Hippocampal formation (tissue), 2 donors: ENCODE measurements at places on chromosomes 5 and 9.

GRCh38 chr5:169993485-169993790 lies 13.1 kb upstream of the INSYN2B start:
- DNase-seq = no peak

DNA sequence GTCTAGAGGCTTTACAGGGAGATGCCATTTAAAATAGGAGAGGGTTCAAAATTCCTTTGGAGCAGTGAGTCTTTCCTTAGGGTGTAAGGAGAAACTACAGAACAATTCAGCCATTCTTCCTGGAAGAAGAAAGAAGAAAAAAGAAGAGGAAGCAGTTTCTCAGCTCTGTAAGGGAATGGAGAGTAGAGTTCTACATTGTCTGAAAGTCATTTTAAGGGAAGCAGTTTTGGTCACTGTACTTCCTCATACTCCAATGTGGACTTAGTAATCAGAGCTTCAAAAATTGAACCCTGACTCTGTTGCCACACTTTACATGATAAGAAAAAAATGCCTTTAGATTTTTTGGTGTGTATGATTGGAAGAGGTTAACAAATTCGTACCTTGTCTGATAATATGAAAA lies 122.4 kb downstream of the LRRC70 start:
- no peak for DNase-seq

DNA sequence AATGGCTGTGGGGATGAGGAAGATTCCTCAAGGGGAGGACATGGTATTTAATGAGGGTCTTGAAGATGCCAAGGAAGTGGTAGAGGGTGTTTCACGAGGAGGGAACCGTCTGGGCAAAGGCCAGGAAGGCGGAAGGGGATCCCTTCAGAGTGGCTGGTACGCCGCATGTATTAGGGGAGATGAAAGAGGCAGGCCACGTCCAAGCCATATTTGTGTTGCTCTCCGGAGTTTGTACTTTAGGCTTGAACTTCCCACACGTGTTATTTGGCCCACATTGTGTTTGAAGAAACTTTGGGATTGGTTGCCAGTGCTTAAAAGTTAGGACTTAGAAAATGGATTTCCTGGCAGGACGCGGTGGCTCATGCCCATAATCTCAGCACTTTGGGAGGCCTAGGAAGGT lies 1.2 kb downstream of the FXN start:
- no peak for DNase-seq

DNA sequence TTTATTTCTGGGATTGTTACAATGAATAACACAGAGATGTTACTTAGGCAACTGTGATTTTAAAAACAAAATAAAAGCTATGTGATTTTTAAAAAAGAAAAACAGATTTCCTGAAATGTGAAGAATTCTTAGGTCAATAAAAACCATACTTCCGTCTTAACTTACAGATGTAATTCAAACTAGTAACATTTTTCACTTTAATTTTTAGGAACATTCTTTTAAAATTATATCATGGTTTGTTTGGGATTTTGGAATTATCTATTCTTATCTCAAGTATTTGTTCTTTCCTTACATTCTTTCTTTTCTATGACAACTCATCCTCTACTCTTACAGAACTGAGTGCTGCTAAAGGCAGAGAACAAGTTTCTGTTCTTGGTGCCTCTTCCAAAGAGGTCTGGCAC lies 159.5 kb downstream of the RAPGEF6 start:
- no peak for DNase-seq

GRCh38 chr5:34064656-34065055 lies 21.6 kb upstream of the C1QTNF3 start:
- DNase-seq = no peak

DNA sequence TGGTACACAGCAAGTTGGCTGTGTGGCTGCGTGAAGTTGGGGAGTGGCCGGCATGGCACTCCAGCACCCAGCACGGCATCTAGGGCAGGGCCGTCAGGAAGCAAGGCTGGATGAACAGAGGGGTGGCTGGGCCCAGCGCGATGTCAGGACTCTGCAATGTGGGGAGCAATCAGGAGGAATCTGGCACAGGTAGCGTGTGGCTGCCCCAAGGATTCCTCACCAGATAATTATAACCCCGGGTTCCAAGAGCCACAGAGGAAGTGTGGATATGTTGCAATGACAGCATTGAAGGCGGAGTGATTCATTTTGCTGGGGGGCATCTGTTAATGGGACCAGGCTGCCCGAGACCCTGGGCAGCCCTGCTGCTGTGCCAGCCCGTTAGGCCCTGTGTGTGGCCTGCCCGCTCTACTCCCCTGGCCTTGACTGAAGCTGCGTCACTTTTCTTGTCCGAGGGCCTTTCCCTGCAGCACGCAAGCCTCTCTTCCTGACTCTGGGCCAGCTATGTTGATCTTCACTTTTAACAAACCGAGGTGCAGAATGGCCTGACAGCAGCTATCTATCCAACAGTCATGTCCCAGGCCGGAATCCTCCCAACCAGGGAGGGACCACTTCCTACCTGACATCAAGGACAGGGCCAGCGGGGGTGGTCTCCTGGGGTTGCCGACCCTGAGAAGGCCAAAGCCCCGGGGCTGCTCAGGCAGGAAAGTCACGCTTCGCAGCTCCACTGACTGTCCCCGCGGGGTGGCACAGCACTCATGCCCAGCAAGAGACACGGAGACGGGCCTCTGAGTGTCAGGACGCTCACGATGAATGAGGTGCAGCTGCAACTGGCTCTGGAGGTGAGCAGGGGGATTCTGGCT lies 118.0 kb upstream of the PHYKPL start:
- DNase-seq = no peak
